ENCODE measurements at places on chromosomes 2 and 18. TPM values are rescaled to one million over a fixed set of nuclear protein-coding genes. Genes with fewer than 3 reads are reported as not detected.

Gene SP9
- not detected for polyA plus RNA-seq

GRCh38 chr2:196959734-196960338 is 33.3 kb upstream of the PGAP1 start:
- DNase-seq = no peak

- no peak for DNase-seq
These were observed 154.3 kb downstream of the EIPR1 start for GRCh38 chr2:3223080-3223923.

Gene ABCG5
- 0.75 TPM for polyA plus RNA-seq

GRCh38 chr2:224202281-224202865 is 163.3 kb upstream of the SERPINE2 start:
- DNase-seq = no peak

Gene VSNL1
- 3.8 TPM for polyA plus RNA-seq

GRCh38 chr2:134347756-134348155 is 93.9 kb downstream of the MGAT5 start:
- no peak for DNase-seq

DNA sequence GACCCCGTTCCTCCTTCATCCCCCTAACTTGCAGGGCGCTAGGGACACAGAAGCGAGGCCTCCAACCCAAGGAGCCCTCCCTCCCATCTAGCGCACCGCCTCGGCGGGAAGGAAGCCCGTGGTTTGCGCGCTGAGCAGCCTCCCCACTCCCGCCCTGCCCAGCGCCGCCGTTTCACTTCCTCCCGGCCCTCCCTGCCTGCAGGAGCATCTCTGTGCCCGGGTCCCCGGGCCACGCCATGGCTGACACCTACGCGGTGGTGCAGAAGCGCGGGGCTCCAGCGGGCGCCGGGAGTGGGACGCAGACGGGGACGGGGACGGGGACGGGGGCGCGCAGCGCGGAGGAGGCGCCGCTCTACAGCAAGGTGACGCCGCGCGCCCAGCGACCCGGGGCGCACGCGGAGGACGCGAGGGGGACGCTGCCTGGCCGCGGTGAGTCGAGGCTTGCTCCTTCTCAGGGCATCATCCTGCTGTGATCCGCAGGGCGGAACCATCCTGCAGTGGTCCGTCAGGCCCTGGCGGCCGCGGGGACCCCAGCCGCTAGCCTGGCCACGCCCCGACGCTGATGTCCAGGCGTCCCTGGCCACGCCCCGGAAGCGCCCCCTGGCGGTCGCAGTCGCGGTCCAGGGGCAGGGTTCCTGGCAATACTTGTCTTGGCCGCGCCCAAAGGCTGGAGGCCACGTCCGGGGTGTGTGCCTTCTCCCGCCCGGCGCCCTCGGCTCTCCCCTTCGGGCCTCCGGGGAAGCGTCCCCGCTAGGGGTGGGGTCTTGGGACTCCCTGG is 16.4 kb downstream of the PTPN18 start:
- DNase-seq = peak; percentile 87

All from renal pelvis (tissue), 12 donors.